ENCODE measurements at places on chromosomes 5 and 9.

DNA sequence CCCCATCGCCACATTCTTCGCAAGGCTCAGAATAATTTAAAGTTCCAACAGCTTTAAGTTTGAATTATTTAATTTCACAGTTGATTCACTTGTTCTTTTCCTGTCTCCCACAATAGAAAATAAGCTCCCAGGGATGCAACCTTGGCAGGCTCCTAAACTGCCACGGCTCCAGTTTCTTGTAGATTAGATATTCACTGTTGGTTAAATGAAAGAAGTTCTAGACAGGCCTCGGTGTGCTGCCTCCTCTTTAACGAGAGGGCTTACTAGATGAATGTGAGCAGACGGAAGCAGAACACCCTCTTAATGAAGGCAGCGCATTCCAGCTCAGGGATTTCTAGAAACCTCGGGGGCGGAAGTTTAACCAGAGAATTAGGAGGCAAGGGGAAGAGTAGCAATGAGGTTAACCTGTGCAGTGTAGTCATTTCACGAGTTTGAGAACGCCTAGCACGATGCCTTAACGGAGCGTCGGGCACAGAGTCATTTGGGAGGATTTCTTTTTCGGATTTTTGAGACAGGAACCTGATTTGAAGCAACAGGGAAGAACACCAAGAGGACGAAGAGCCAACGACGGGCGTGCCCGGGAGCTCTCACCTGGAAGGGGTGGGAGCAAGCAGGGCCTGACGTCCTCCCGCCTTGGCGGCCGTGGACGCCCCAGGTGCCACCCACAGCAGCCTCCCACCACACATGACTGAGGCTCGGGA lies 637 bp upstream of the SMC5 start:
- no peak for DNase-seq

DNA sequence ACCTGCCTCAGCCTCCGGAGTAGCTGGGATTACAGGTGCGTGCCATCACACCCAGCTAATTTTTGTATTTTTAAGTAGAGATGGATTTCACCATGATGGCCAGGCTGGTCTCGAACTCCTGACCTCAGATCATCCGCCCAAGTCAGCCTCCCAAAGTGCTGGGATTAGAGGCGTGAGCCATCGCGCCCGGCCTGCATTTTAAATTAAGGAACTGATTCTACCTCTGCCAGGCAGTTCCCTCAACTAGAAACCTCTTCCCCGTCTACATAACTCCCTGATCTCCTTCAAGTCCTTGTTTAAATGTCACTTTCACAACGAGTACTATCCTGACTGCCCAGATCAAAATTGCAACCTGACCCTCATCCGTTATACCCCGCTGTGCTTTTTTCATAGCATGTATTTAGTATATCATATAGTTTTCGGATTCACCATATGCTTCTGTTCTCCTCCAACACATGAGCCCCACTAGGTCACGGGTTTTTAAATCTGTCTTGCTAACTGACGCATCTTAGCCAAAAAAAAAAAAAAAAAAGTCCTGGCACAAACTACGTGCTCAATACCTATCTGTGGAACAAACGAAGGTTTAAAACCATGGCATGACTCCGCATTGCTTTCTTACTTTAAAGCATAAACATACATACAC lies 858 bp upstream of the SOWAHA start:
- DNase-seq = no peak

GRCh38 chr9:6907772-6908381 lies 150.1 kb downstream of the KDM4C start:
- DNase-seq = peak; percentile 24

- DNase-seq = peak; percentile 59
Observed at GRCh38 chr5:75049456-75050351, 2.7 kb downstream of the GCNT4 start.

DNA sequence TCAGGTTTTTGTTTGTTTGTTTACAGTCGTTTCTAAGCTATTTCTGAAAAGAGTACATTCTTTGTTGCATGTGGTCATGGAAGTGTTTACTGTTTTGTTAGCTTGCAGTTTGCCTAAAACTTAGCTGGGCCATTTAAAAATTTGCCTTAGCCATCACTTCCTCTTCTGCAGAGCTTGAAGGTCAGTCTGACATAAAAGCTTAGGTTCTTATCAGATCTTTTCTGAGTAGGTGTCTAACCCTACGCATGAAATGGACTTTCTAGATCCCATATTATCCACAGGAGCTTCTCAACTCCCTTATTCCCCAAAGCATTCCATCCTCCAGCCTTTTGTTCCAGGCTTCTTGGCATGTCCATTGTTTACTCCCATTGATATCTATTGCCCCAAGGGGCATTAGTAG lies 90.3 kb downstream of the AP3B1 start:
- DNase-seq = no peak

DNA sequence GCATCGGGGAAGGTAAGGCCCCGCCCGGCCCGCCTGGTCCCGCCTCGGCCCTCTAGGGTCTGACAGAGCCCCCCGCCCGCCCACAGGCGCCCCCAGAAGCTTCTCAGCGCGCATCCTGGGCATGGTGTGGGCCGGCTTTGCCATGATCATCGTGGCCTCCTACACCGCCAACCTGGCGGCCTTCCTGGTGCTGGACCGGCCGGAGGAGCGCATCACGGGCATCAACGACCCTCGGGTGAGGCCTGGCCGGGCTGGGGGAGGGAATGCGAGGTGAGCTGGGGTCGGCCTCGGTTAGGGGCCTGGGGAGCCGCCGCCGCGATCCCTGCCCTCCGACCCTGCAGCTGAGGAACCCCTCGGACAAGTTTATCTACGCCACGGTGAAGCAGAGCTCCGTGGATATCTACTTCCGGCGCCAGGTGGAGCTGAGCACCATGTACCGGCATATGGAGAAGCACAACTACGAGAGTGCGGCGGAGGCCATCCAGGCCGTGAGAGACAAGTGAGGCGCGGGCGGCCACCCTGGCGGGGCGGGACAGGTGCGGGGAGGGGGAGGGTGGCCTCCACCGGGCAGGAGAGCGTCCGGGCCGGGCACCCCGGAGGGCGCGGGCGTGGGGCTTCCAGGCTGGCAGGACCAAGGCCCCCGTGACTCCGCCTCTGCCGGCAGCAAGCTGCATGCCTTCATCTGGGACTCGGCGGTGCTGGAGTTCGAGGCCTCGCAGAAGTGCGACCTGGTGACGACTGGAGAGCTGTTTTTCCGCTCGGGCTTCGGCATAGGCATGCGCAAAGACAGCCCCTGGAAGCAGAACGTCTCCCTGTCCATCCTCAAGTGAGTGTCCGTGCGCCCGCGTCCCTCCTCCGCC lies 7.1 kb downstream of the LRRC26 start:
- DNase-seq = peak; percentile 51

- DNase-seq = no peak
Observed at GRCh38 chr9:84756171-84756570, 86.6 kb downstream of the NTRK2 start.

DNA sequence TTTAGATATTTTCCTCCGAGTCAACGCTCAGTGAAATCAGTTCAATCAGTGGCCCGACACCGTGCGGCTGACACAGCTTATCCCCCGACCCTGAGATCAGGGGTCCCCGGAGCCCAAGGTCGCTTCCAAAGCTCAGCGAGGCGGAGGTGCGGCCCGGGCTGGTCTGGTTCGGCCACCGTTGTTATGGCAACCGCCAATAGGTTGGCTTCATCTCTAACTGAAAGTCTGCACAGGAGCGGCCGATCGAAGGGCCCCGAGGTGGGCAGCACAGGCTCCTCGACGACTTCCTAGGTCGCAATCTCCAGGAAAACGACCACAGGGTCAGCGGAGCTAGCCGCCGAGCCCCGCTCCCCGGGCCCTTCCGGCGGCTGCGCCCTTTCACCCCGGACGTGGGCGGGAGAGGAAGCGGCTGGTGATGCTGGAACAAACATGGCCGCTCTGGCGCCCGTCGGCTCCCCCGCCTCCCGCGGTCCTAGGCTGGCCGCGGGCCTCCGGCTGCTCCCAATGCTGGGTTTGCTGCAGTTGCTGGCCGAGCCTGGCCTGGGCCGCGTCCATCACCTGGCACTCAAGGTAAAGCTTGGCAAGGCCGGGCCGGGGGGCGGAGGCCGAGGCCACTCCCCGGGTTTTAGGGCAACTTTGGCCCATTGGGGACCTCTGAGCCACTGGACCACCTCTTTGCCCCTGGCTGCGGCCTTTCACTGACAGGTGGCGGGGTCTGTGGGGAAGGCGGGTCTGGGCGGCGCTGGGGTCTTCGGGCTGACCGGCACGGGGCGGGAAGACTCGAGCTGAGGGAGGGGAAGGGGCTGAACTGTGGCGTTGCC lies at the start of gene GPR107:
Gene GPR107 (plus strand): TSS at position 403 of the 821 bp plus-strand sequence. CDS start 27 bp downstream, at position 430.
- DNase-seq = peak; percentile 80

GRCh38 chr9:37986771-37987258 lies 82.2 kb downstream of the SHB start:
- no peak for DNase-seq

- DNase-seq = no peak
Observed at GRCh38 chr5:139828207-139828895, 32.7 kb downstream of the PSD2 start.

GRCh38 chr5:28967848-28968247 lies 1929.5 kb upstream of the CDH9 start:
- no peak for DNase-seq

DNA sequence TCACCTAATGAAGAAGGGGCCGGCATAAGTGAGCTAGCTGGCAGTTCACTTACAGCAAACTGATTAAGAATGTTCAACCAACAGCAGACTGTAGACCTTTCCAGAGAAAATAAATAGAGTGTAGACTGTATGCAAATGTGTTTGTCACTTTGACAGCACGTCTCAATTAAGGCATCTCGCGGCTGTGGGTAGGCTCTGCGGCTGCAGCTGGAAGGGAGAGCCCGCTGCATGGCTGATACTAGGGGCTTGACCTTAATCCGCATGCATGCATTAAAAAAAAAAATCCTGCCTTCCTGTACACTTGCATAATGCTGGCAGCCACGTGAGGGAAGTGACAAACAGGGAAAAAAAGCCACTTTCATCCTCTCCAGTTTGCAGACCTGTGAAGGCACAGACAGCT lies 82.3 kb downstream of the CRB2 start:
- DNase-seq = no peak

DNA sequence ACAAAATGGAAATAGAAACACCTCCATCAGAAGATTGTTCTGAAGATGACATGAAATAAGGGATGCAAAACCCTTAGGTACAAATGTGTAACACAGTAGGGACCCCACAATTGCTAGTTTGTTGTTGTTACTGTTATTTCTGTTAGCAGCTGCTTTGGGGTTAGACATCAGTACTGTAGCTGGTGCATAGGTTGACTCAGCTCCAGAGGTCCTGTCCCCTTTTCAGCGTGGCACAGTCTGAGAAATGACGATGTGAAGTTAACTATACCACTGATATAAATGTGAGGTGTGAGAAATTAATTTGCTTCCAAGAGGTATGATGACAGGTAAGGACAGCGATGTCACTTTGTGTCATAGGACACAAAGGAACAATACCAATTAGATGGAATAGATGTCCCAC lies 384.6 kb upstream of the KLF4 start:
- no peak for DNase-seq

- DNase-seq = no peak
Observed at GRCh38 chr9:91942201-91942600, 7.8 kb downstream of the ROR2 start.

- no peak for DNase-seq
Observed at GRCh38 chr9:107218829-107219485, 64.1 kb upstream of the RAD23B start.

DNA sequence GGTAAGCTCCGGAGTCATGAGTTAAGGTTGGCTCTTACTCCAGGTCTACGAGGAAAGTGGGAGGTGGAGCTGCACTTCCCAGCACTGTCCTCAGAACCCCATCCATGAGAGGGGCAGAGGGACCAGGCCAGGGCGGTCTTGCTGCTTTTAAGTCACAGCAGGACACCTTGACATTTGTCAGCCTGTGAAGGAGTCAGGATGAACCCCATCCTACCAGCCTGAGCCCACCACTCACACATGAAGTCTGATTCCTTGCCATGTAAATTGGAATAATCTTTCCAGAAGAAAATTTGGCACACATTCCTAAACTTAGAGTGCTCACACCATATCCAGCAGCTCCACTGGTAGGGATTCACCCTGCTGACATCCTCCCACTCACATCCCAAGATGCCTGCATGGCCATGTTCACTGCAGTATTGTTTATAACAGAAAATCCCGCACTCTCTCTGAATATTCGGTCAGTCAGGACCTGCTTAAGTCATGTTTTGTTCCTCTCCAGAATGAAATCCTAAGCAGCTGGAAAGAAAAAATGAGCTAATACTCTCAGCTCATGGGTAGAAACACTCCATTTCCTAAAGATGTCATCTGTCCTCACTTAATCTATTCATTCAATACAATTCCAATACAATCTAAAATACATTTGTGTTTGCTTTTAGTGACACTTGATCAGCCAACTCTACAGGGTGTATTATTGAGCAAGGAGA lies 79.3 kb upstream of the COL5A1 start:
- DNase-seq = no peak

DNA sequence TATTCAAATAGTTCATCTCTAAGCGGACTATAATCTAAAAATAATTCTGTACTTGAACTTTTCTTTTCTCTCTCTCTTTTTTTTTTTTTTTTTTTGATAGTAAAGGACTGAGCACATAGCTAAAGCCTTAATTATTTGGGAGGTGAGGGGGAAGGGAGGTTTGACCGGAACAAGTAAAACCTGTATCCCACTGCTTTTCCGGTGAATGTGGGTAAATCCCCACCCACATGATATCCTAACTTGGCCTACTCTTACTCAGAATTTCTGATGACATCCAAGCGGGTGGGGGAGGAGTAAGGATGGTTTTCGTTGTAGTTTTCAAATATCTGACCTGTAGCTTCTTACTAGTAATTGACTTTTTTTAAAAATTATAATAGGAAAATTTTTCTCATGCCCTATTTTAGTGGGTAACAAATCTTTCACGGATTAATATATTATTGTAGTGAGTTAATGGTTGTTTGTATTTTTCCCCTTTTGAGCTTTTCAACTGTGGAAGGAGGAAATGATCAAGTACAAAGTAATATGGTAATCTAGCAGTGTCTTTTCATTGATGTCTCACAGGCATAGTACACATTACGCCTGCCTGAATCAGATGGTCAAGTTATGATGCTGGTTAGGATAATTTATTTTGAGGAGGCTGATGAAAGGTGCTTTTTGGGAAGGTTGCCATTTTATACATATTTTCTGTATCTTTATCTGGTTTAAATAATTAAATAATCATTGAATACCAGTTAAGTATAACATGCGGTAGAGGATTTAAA lies 2.2 kb upstream of the ELL2 start:
- no peak for DNase-seq

DNA sequence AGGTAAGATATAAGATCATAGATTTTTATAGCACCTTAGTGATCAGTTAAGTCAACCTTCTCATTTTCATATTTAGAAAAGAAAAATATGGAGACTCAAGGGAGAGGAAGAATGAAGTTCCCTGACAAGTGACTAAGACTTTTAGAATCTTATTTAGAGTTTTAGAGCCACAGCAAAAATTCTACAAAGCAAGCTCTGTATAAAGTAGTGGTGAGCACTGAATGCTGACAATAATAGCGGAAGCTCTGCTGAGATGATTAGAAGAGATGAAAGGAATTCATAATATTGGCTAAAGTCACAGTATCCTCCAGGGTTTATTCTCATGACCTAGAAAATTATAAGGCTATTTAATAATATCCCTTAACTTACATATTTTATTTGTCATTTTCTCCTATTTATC lies 316.0 kb downstream of the PDE4D start:
- no peak for DNase-seq

- DNase-seq = no peak
Observed at GRCh38 chr9:137583957-137584356, 5.2 kb upstream of the DPH7 start.

Data from Caki2 (cell line).